Activated CD8-positive, alpha-beta memory T cell treated with anti-CD3 and anti-CD28 coated beads, Interleukin-2, amount 10 ng/mL, durations not matched to agents 7 days and 5 days (primary cell): ENCODE measurements at places on chromosomes 16 and 17.

DNA sequence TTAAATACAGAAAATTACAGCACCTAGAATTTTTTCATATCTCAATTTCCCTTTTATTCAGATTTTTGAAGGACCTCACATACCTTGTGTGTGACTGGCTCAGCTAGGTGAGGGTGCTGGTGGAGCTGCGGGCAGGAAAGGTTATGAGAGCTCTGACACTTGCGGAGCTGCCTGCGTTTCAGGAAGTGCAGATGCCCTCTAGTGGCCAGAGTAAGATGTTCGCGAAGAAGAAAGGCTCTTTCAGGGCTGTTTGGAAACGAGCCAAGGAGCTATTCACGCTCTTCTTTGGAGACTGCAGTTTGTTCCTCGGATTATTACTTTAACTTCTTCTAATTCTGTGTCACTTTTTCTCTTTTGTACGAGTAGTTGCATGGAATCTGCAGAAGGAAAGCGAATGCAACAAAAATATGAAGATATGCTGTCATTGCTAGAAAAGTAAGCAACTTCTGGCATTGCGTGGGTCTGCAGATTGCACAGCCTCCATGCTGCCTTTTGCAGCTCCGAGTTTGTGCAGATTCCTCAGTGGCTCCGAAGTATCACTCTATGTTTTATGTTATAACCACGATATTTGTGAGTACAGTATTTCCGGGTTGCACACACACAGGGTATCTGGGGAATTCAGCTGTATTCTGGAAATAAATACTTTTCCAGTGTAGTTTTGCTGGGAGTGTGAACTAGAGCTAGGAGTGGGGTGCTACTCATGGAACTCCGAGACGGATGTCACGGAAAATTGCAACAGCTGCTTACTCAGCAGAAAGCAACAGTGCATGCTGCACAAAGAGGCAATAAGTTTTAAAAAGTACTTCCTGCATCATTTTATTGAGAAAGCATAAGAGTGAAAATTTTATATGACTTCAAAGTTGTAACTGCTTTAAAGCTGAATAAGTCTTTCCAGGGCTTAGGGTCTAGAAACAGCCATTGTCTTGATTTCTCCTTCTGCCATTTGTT is 46.3 kb downstream of the DNAH9 start:
- no peaks in the 10 kb centered on the region for H3K4me1 ChIP-seq
- peak; percentile 51 for DNase-seq
- no peaks in the 10 kb centered on the region for H3K36me3 ChIP-seq
- H3K4me3 ChIP-seq = no peak overlapping the region
- no peaks in the 10 kb centered on the region for H3K27me3 ChIP-seq

DNA sequence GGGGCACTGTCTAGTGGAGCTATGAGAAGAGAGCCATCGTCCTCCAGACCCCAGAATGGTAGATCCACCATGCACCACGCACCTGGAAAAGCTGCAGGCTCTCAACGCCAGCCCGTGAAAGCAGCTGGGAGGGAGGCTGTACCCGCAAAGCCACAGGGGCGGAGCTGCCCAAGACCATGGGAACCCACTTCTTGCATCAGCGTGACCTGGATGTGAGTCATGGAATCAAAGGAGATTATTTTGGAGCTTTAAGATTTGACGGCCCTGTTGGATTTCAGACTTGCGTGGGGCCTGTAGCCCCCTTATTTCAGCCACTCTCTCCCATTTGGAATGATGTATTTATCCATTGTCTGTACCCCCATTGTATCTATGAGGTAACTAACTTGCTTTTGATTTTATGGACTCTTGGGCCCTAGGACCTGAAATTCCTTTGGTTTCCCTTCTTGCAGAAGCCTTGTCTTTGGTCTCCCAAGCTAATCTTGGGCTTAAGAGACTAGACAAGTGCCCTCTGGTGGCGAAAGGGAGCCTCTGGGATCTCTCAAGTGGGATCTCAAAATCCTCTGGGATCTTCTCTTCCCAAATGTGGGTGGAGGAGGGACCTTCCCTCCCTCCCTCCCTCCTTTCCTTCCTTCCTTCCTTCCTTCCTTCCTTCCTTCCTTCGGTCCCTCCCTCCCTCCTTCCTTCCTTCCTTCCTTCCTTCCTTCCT is 58.2 kb upstream of the HAPSTR1 start:
- H3K27ac ChIP-seq = no peak overlapping the region
- no peaks in the 10 kb centered on the region for H3K36me3 ChIP-seq
- no peak overlapping the region for H3K4me3 ChIP-seq
- DNase-seq = no peak
- H3K4me1 ChIP-seq = no peaks in the 10 kb centered on the region

DNA sequence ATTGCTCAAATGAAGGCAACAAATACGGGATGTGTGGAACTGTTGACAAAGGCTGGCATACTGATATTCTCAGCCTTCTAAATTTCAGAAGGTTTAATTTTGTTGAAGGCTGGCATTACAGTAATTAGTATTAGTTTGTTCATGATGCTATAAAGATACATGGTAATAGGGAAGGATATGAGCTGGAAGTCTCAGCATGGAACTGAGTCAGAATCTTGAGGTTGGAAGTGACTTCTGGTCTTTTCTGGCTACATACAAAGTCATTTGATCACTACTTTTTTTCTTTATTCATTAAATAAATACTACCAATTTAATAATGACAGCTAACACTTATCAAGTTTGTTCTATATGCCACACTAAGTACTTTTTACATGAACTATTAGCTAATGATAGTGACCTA is 22.6 kb downstream of the RABEP1 start:
- peaks cover 12% of the 10 kb centered on the region for H3K4me1 ChIP-seq
- no peak overlapping the region for H3K4me3 ChIP-seq
- DNase-seq = no peak
- peaks cover 27% of the 10 kb centered on the region for H3K36me3 ChIP-seq
- H3K27me3 ChIP-seq = no peaks in the 10 kb centered on the region
- no peak overlapping the region for H3K27ac ChIP-seq

DNA sequence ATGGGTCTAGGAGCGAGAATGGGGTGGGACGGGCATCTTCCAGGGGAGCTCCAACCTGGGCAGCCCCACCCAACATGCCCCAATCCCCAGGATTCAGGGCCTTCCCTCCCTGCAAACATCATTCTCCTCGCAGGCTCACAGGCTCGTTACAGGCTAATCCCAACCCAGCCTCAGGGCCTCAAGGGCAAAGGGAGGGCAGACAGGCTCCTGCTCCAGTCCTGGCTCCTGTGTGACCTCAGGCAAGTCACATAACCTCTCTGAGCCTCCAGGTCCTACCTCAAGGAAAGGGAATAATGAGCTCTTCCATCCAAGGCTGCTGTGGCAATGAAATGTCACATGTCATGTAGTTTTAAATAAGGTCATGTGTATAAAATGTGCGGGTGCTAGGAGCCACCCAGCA is 186.5 kb upstream of the TNRC6C start:
- no peak for DNase-seq
- peaks cover 11% of the 10 kb centered on the region for H3K4me1 ChIP-seq
- H3K27me3 ChIP-seq = peaks cover 2% of the 10 kb centered on the region
- H3K36me3 ChIP-seq = no peaks in the 10 kb centered on the region
- H3K27ac ChIP-seq = no peak overlapping the region

DNA sequence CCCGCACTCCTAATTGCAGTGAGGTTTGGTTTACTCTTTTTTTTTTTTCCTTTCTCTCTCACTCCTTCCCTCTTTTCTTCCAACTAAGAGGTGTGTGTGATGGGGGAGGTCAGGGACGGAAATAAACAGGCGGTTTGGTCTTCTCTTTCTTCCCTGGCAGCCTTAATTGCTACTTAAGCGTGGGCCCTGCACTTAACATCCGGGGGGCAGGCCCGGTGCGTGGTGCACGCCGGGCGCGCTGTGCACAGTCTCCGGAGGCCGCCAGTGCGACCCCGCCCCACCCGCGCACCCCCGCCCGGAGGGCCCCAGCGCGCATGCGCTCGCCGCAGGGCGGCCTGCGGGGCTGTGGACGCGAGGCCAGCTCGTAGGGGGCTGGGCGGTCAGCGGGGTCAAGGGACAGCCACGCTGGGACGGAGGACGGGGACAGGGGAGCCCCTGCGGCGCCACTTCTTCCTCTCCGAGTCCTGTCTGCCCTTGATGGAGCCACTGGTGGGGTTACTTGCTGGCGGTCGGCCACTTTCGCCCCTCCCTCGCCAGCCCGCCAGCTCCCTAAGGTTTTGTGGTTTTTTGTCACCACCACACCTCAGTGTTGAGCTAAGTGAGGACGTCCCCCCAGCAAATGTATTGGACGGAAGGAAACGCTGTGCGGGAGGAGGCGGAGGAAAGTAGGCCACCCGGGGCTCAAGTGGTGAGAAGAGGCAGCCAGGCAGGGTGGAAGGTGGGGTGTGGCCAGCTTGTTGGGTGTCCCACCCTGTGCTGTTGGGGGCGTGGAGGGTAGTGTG is 120.9 kb downstream of the MRM1 start:
- H3K36me3 ChIP-seq = no peaks in the 10 kb centered on the region
- peak; percentile 87 for DNase-seq
- H3K27me3 ChIP-seq = peaks cover 1% of the 10 kb centered on the region
- peaks cover 47% of the 10 kb centered on the region for H3K4me1 ChIP-seq

DNA sequence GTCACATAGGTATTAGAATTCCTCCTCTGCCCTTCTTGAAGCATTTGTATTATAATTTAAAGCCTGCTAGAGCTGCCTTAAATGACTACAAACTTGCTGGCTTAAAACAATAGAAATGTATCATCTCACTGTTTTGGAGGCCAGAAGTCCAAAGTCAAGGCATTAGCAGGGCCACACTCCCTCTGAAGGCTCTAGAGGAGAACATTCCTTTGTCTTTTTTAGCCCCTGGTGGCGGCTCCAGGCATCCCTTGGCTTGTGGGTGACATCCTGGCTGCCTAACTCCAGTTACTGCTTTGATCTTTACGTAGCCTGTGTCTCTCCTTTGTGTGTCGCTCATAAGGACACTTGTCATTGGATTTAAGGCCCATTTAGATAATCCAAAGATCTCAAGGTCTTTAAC is 186.6 kb upstream of the SALL1 start:
- no peaks in the 10 kb centered on the region for H3K36me3 ChIP-seq
- no peak for DNase-seq
- H3K4me1 ChIP-seq = no peaks in the 10 kb centered on the region
- H3K27ac ChIP-seq = no peak overlapping the region
- H3K4me3 ChIP-seq = no peak overlapping the region

DNA sequence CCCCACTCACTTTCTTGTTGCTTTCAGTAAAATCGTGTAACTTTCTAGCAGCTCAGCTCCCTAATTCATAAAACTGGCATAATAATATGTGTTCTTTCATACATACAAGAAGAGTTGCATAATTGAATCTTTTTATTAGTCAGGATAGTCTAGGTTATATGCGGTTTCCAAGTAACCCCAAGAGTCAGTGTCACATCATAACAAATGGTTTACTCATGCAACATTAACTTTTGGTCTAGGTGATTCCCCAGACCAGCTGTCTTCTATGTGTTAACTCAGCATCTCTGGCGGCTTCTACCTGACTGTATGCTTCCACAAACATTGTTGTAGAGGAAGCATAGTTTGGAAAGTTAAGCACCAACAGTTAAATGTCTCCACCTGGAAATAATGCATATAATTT is 1000.4 kb downstream of the CDH11 start:
- H3K36me3 ChIP-seq = no peaks in the 10 kb centered on the region
- no peaks in the 10 kb centered on the region for H3K27me3 ChIP-seq
- no peaks in the 10 kb centered on the region for H3K4me1 ChIP-seq
- H3K27ac ChIP-seq = no peak overlapping the region
- no peak for DNase-seq
